GM23248 (cell line): ENCODE measurements at places on chromosomes 12 and 14.

DNA sequence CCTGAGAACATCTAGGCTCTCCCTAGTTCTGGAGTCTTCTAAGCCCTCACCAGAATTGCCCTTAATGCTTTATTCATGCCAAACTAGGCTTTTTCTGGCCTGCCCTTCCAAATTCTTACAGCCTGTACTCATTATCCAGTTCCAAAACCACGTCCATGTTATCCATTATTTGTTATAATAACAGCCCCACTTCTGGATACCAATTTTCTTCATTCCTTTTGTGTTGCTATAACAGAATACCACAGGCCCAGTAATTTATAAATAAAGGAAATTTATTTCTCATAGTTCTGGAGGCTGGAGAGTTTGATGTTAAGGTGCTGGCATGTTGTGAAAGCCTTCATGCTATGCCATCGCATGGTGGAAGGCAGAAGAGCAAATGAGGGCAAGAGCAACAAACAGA lies 68.0 kb upstream of the AMIGO2 start:
- DNase-seq, result no peak

DNA sequence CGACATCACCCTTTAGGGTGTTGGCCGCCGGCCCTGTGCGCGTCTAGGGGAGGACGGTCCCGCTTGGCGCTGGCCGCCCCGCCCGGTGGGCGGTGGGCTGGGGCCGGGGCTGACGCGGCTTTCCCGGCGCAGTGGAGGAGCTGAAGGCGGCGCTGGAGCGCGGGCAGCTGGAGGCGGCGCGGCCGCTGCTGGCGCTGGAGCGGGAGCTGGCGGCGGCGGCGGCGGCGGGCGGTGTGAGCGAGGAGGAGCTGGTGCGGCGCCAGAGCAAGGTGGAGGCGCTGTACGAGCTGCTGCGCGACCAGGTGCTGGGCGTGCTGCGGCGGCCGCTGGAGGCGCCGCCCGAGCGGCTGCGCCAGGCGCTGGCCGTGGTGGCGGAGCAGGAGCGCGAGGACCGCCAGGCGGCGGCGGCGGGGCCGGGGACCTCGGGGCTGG lies 3.6 kb downstream of the TNFAIP2 start:
- peak; percentile 46 for DNase-seq

- no peak for DNase-seq
Measured at GRCh38 chr12:62525271-62525670, 58.6 kb downstream of the MON2 start.

DNA sequence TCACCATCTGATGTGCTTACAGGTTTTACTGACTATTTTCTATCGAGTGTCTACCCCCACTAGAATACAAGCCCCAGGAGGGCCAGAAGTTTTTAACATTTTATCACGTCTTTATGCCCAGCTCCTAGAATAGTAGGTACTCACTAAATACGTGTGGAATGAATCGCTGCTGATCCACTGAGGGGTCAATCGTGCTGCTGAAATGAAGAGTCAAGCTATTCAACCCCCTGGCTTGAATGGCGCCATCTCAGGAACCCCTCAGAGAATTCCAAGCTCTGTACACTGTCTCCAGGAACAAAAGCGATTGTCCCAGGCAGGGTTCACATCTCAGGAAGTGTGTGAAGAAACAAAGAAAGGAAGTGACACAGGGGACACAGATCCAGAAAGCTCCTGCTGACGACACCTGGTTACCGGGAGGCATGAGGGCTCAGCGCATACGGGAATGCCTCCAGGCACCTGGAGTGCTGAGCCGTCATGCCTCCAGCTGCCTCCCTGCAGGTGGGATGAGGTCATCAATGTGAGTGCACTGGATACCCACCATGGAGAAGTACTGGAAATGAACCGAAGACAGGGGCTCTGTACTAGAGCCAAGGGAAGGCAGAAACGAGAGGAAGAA lies 45.6 kb downstream of the PITPNM2 start:
- no peak for DNase-seq

DNA sequence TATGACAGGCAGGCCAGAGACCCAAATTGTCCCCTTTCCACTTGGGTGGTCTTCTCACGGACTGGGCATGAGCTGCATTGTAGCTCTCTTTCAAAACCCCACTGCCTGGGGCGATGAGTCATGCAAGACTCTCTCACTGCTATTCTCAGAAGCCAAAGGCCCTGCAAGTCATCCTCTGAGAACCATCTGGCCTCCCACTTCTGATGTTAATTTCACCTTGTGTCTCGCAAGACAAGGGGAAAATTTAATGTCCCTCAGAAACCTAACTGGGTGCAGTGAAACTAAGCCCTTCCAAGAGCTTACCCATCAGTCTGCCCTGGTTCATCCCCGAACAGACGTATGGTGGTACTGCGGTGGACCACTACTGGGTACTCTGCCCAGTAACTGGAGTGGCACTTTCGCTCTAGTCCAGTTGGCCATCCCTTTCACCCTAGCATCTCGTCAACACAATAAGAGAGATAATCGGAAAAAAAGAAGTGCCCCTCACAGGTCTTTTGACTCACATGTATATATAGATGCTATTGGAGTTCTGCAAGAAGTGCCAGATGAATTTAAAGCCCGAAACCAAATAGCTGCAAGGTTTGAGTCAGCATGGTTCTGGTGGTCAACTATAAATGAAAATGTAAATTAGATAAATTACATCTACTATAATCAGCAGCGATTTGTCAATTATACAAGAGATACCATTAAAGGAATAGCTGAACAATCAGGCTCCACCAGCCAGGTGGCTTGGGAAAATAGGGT lies 31.3 kb upstream of the LALBA start:
- DNase-seq, result peak; percentile 56
